ENCODE measurements at places on chromosomes 6 and 20. TPM values are rescaled to one million over a fixed set of nuclear protein-coding genes. Genes with fewer than 3 reads are reported as not detected.

The GJA1 gene
- 85.0 TPM for total RNA-seq

- no peak for DNase-seq
Measured at GRCh38 chr20:21559305-21559704, 45.4 kb upstream of the NKX2-2 start.

The LY6G6D gene
- not detected for total RNA-seq

DNA sequence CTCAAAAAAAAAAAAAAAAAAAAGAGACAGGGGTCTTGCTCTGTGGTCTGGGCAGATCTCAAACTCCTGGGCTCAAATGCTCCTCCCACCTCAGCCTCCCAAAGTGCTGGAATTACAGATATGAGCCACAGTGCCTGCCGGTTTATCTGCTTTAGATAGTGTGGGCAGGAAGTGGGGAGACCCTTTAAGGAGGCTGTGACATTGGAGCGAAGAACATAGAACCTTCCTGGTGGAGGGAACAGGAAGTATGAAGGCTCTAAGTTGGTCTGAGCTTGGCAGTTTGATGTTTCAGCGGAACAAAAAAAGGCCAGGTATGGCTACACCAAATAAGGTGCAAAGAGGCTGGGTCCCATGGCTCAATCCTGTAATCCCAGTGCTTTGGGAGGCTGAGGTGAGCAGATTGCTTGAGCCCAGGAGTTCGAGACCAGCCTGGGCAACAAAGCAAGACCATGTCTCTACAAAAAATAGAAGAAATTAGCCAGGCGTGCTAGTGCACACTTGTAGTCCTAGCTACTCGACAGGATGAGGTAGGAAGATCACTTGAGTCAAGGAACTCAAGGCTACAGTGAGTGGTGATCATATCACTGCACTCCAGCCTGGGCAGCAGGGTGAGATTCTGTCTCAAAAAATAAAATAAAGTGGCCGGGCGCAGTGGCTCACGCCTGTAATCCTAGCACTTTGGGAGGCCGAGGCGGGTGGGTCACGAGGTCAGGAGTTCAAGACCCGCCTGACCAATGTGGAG, 8.7 kb upstream of the ZMYND8 start:
- no peak for DNase-seq

Measured in ascending aorta (tissue), 2 donors.